ENCODE measurements at places on chromosomes 1 and 21. TPM values are rescaled to one million over a fixed set of nuclear protein-coding genes. Genes with fewer than 3 reads are reported as not detected.

- no peak for DNase-seq
Measured at GRCh38 chr1:165595246-165595938, 35.6 kb upstream of the MGST3 start.

The PGLYRP3 gene
- 14.4 TPM for total RNA-seq

The IGSF9 gene
- total RNA-seq = 4.2 TPM

- DNase-seq = no peak
Measured at GRCh38 chr1:33703464-33703863, 160.4 kb upstream of the HMGB4 start.
